Activated CD4-positive, alpha-beta T cell treated with anti-CD3 and anti-CD28 coated beads, Interleukin-2, Interleukin-6, amounts not matched to agents 100 ng/mL and 50 ng/mL, durations not matched to agents 16 hours and 8 hours (primary cell): ENCODE measurements at places on chromosomes 12 and 14.

- DNase-seq, result peak; percentile 6
These were observed 556.7 kb upstream of the FBXO33 start for GRCh38 chr14:39988939-39989338.

DNA sequence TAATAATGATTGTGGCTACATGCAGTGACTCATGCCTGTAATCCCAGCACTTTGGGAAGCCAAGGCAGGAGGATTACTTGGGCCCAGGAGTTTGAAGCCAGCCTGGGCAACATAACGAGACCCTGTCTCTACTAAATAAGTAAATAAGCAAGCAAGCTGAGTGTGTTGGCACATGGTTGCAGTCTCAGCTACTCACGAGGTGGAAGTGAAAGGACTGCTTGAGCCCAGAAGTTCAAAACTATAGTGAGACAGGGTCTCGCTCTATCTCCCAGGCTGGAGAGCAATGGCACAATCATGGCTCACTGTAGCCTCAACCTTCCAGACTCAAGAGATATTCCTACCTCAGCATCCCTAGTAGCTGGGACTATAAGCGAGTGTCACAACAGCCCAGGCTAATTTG lies 64.7 kb downstream of the RPS6KA5 start:
- DNase-seq, result no peak

- DNase-seq, result peak; percentile 56
These were observed 15.9 kb downstream of the KRT85 start for GRCh38 chr12:52351196-52352059.

- DNase-seq, result no peak
These were observed 149.2 kb upstream of the FUT8 start for GRCh38 chr14:65263177-65263788.

DNA sequence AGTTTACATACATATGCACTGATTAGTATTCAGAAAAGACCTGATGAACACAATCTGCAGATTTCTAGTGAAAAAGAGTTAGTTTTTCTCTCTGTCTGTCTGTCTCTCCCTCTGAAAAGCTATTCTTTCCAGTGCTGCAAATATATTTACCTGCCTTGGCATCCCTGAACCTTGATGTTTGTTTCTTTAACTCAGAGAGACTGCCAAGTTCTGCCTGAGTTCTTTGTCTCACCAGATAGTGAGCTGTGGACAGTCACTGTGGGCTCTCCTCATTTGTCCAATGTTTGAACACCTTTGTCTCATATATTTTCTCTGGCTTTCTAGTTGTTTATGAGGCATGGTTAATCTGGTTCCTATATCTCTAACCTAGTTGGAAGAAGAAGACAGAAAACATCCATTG lies 250.4 kb downstream of the SOX5 start:
- no peak for DNase-seq

GRCh38 chr12:56208006-56208405 lies 13.7 kb downstream of the RNF41 start:
- DNase-seq, result no peak

GRCh38 chr14:55976219-55976618 lies 142.0 kb upstream of the PELI2 start:
- no peak for DNase-seq

- DNase-seq, result no peak
These were observed 2.1 kb downstream of the SAMD4A start for GRCh38 chr14:54568821-54569595.
